ENCODE measurements at places on chromosomes 12 and 14. TPM values are rescaled to one million over a fixed set of nuclear protein-coding genes. Genes with fewer than 3 reads are reported as not detected.

DNA sequence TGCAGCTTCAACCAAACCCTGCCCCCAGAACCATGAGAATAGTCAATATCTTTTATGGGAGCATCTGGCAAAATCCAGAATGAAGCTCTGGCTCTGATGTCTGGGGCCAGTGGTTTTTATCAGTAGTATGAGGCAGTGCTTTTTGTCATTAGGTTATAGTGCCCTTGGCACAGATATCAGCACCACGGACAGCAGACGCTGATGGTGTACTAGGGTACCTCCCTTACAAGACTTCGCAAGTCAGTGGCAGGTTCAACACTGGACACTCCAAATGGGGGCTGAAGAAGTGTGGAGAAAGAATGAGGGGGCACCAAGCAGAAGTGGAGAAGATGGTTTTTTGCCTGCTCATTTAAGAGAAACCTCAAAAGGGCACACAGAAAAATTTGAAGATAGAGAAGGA lies 68.2 kb upstream of the E2F7 start:
- DNase-seq: peak; percentile 3
- H3K36me3 ChIP-seq: no peaks in the 10 kb centered on the region
- H3K4me3 ChIP-seq: no peak overlapping the region
- no peaks in the 10 kb centered on the region for H3K27me3 ChIP-seq
- no peaks in the 10 kb centered on the region for H3K4me1 ChIP-seq
- no peak overlapping the region for H3K27ac ChIP-seq

GRCh38 chr12:99043319-99043914 lies 398.3 kb downstream of the APAF1 start:
- H3K27ac ChIP-seq: no peak overlapping the region
- peak; percentile 64 for DNase-seq
- no peaks in the 10 kb centered on the region for H3K27me3 ChIP-seq
- H3K36me3 ChIP-seq: no peaks in the 10 kb centered on the region
- no peaks in the 10 kb centered on the region for H3K4me1 ChIP-seq

- H3K36me3 ChIP-seq: no peaks in the 10 kb centered on the region
- no peak overlapping the region for H3K27ac ChIP-seq
- no peaks in the 10 kb centered on the region for H3K27me3 ChIP-seq
- DNase-seq: no peak
These were observed 97.1 kb downstream of the MYF5 start for GRCh38 chr12:80813820-80814219.

DNA sequence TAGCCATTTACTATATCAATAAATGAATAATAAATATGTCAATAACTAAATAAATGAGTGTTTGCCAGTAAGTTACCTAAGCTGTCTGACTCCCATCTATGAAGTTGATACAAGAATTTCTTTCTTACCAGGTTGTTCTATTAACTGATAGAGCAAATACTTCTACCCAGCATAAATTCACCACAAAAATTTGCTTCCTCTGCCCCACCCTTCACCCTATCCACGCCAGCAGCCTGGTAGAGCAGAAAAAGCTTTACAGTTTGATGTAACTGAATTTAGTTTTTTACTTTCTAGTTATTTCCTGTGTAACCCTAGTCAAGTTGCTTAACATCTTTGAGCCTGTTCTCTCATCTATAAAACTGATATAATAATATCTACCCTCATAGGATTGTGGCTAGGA lies 94.9 kb upstream of the SLC16A7 start:
- H3K27ac ChIP-seq: no peak overlapping the region
- DNase-seq: no peak
- no peak overlapping the region for H3K4me3 ChIP-seq

PPFIA2 gene
- total RNA-seq: 3.9 TPM

TBC1D30 gene
- 31.3 TPM for total RNA-seq

SIRT4 gene
- 6.5 TPM for total RNA-seq

ANKRD33 gene
- not detected for total RNA-seq

Measured in thyroid gland (tissue), 4 donors.